ENCODE measurements at places on chromosomes 5 and 9.

- no peak for DNase-seq
These were observed 637.8 kb upstream of the WWC1 start for GRCh38 chr5:167653645-167654106.

- no peak for DNase-seq
These were observed 37.3 kb downstream of the MED27 start for GRCh38 chr9:132042324-132042723.

DNA sequence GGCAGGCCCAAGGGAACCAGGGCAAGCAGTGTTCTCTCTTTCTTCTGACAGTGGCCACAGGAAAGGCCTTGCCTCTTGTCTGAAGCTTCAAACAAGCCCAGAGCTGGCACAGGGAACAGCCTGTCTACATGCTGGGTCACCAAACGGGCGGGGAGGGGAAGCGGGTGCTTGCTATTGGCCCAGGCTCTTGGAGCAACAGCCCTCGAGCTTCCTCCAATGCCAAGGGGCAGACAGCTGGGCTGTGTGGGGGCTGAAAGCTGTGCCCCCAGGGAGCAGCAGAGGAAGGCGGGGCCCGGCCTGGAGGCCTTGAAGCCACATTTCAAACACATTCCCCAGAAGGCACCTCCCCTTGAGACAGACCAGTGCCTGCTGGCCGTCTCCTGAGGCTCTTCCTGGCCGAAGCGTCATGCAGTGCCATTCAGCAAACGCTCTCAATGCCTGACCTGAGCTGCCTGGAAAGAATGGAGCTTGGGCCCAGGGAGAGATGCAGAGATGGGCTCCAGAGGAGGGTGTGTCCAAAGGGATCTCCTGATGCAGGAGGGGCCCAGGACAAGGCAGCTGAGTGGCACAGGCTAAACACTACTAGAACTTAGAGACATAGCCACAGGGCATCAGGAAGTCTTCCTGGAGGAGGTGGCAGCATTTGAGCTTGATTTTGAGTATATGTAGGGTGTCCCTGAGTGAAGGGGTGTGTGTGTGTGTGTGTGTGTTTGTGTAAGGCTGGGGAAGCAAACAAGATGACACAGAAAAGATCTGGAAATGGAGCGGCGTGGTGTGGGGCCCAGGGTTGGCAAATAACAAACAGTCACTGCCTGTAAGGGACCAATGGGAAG, 2.5 kb downstream of the FIBCD1 start:
- DNase-seq, result no peak

GRCh38 chr5:36606428-36607113, at the start of gene SLC1A3:
TSS of gene SLC1A3 (plus strand) at chr5:36606606. CDS start at chr5:36608424, 1,818 bp downstream.
- no peak for DNase-seq

- peak; percentile 88 for DNase-seq
These were observed at the start of gene ELAVL2 for GRCh38 chr9:23826120-23826629. TSS of gene ELAVL2 (minus strand) at chr9:23826240. CDS start at chr9:23762234, 64,006 bp downstream.

DNA sequence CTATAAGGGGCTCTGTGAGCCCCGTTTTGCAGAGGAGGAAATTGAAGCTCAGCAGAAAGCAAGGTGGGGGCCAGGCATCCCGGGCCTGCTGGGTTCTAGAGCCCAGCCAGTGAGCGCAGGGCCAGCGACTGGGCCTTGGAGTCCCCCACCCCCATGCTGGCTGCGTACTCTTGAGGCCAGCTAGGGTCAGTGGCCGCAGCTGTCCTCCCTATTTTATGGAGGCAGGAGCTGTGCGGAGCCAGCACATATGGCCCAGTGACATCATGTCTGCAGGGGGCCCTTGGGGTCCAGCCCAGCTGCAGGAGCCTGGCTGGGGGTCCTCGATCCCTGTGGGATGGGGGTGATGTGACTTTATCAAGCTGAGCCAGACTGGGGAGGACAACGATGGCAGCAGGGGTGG, 71.3 kb downstream of the HMCN2 start:
- no peak for DNase-seq

GRCh38 chr5:91419571-91420537, 36.7 kb upstream of the ARRDC3 start:
- peak; percentile 5 for DNase-seq

- no peak for DNase-seq
These were observed 323.6 kb downstream of the HCN1 start for GRCh38 chr5:45372629-45373028.

GRCh38 chr9:93819905-93820304, 135.2 kb downstream of the BARX1 start:
- peak; percentile 3 for DNase-seq

GRCh38 chr9:77632652-77633051, 15.5 kb downstream of the GNA14 start:
- DNase-seq, result no peak

DNA sequence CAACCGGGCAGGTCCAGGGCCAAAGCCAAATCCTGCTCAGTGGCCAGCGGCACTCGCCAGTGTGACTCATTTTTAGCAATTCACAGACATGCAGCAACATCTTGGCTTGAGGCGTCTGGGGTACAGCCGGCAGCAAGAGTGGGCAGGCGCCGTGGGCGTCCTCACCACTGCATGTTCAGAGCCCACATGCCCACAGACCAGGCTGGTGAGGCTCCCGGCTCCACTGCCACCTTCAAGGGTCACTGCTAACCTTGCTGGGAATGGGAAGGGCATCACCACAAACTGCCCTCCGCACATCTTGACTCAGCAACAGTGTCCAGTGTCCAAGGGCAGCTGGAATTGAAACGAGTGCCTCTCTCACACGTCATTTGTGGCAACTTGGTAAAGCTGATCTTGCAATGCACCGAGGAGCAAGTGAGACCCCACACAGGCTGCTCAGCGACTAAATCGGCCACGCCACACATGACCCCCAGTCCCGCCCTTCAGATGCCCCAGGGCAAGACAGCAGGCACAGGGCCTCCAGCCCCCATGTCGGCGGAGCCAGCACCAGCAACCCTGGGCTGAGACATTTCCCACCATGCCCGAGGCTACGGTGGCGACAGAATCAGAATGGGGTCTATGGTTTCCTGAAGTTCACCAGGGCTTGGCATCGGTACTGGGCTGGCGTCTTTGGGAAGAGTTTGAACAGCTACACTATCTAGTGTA, 140.3 kb downstream of the ROR2 start:
- no peak for DNase-seq

GRCh38 chr9:75891771-75892215, 1.3 kb downstream of the PCSK5 start:
- peak; percentile 32 for DNase-seq

GRCh38 chr5:150227606-150228273, 37.9 kb downstream of the SLC6A7 start:
- peak; percentile 69 for DNase-seq

DNA sequence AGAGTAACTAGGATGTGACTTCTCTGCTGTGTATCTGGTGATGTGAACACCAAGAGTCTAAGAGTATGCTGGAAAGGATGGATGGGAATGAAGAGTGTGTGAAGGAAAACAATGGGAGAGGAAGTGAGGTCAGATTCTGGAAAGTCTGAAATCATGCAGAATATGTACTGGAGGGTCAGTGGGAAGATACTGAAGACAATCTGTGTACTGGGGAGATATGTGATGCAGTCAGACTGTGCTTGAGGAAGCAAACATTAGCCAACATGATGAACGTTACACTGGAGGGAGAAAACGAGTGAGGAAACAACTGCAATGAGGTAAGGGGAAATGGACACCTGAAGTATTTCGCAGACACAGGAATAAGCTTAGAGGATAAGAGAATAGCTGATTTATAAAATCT, 105.7 kb downstream of the NR3C1 start:
- DNase-seq, result no peak

DNA sequence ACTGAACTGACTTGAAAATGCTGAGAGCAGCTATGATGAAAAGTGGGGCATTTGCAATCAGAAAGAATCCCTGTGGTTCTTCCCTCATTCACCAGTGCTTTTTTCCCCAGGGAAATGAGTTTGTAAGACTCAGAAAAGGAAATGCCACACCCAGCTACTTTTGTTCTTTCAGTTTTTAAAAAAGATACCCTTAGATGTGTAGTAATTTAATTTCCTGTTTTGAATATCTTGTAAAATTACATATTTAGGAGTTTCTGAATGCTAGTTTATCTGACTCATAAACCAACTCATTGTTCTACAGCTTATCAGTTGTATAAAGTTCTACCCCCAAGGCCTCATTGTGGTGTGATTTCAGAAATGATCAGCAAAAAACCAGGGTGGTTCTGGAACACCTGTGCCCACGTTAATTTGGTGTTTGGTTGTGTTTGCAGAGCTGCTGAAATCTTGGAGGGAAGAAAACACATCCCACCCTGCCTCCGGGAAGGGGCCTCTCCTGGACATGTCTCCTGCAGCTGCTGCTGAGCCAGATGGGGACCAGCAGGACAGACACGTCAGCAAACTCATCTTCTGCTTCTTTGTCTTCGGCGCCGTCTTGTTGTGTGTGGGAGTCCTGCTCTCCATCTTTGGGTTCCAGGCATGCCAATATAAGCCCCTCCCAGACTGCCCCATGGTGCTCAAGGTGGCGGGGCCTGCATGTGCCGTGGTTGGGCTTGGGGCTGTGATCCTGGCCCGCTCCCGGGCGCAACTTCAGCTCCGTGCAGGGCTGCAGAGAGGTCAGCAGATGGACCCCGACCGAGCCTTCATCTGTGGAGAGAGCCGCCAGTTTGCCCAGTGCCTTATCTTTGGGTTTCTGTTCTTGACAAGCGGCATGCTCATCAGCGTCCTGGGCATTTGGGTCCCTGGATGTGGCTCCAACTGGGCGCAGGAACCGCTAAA, 2.8 kb downstream of the TMEM171 start:
- DNase-seq, result no peak

DNA sequence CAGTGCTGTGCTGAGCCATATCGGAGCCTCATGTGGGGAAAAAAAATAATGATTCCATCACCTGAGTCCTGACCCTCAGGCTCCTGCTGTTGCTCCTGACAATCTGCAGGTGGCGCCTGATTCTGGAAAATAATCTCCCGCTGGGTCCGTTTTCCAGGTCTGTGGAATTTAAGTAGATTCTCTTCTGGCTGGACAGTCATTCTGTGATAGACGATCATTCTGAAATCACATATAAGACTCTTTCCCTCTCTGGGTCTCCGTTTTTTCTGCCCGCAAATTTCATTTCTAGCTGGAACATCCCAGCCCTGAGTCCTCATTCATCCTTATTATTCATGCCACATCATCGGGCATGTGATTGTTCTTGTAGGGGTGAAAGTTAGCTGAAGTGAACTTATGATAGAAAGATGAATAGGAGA, 22.1 kb upstream of the STXBP1 start:
- peak; percentile 82 for DNase-seq

- DNase-seq, result no peak
These were observed 30.1 kb upstream of the TENT2 start for GRCh38 chr5:79582186-79582585.

DNA sequence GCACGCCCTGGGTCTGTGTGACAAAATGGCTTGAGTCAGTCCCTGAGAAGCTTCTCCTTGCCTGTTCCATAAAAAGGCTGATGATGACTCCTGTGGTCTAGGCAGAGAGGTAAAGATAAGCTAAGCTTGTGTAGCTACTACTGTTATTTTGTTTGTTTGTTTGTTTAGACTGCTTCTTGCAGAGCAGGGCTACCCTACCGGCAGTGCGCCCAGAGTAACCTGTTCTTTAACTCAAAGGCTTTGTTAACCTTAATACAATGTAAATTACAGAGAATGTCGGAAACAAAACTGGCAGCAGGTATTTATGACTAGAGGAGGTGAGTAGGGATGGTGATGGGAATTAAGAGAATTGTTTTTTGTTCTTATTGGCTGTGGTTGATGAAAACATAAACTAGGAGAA, 87.6 kb downstream of the F2RL2 start:
- DNase-seq, result no peak

GRCh38 chr9:99592834-99593574, 228.7 kb upstream of the NR4A3 start:
- no peak for DNase-seq

DNA sequence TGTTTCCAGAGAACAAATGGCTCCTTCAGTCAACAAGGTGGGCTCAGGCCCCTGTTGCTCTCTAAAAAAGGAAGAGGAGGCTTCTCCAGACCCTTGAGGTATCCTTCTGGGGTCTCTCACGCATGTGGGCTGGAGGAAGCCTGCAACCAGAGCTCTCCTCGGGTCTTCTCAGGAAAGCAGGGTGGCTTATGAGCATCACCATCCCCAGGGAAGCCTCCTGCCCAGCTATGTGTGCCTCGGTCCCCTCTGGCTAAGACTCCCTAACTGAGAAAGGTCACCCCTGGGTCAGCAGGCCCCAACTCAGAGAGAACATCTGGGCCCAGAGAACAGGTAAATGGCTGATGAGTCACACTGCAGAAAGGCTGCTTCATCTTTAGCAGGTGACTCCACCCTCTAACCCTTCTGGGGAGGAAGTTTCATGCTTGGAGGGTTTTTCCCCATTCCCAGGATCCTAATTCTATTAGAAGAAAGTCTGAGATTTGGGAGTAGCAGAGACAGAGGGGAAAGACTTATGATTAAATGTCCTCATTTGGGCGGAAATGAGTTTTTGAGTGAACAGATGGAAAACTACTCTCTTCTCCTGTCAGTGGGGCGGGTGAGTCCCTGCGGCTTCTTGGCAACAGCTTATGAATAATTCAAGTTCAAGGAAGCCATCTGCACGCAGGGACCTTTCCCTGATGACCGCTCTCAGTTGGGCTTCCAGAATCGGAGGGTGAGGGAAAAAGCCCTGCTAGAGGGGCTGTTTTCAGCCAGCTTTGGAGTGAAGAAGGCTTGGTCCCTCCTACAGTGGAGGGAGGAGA, 41.9 kb downstream of the TGFBI start:
- DNase-seq, result no peak

DNA sequence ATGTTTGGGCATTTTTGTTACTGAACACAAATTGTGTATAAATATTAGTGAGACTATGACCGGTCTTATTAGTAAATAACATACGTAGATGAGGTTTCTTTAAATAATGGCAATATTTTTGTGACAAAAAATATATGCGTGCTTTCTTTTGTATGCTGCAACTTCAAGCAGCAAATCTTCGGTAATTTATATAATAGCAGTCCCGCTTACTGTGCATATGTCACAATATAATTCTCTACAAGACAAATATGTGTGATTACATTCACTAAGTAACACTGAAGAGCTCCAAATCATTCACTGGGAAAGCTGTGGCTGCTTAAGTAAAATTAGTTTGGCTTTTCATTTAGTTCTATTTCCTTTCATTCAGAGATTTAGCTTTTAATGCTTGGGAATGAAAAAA, 376.0 kb downstream of the CYLC2 start:
- no peak for DNase-seq

GRCh38 chr5:74544811-74545210, 95.7 kb downstream of the ENC1 start:
- DNase-seq, result no peak

DNA sequence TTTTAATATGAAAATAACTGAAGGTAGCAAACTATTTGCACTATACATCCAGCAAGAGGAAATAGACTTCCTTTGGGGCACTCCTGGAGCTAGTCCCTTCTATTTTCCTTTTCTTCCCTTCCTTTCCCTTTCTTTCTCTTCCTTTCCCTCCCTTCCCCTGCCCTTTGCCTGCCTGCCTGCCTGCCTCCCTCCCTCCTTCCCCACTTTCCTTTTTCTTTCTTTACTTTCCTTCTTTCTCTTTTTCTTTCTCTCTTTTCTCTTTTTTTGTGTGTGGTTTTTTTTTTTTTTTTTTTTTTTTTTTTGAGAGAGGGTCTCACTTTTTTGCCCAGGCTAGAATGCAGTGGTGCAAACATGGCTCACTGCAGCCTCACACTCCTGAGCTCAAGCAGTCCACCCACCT, 17.3 kb upstream of the CXXC5 start:
- DNase-seq, result no peak
